Nephron progenitor cell (in vitro differentiated cells): ENCODE measurements at places on chromosomes 12 and 14.
A peak's percentile ranks its signal among the peaks of the same experiment; 100 is the strongest.

DNA sequence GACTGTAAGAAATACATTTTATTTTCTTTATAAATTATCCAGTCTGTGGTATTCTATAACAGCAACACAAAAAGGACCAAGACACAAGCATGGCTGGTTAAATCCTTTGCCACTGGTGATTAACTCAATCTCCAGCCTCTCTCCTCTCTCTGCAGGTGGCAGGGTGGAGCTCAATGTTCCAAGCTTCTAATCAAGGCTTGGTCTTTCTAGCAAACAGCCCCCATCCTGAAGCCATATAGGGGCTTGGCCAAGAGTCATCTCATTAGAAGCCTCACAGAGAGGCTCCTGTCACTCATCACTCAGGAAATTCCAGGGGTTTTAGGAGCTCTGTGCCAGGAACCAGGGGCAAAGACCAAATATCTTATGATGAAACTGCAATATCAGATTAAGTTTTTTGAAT is 12.0 kb downstream of the C12orf75 start:
- H3K4me1 ChIP-seq: no peaks in the 10 kb centered on the region
- DNase-seq: no peak
- H3K4me3 ChIP-seq: no peak overlapping the region

GRCh38 chr14:91942128-91942527 is 5.4 kb downstream of the FBLN5 start:
- peaks cover 37% of the 10 kb centered on the region for H3K27me3 ChIP-seq
- H3K27ac ChIP-seq: no peak overlapping the region
- DNase-seq: no peak
- no peaks in the 10 kb centered on the region for H3K36me3 ChIP-seq
- peaks cover 9% of the 10 kb centered on the region for H3K4me1 ChIP-seq

- DNase-seq: no peak
- no peak overlapping the region for H3K27ac ChIP-seq
- H3K4me3 ChIP-seq: no peak overlapping the region
- no peaks in the 10 kb centered on the region for H3K4me1 ChIP-seq
- H3K36me3 ChIP-seq: no peaks in the 10 kb centered on the region
These were observed 115.9 kb downstream of the BCL11B start for GRCh38 chr14:99156090-99156425.

GRCh38 chr14:106883218-106883692 is 1356.9 kb downstream of the TMEM121 start:
- no peak overlapping the region for H3K27ac ChIP-seq
- H3K4me1 ChIP-seq: no peaks in the 10 kb centered on the region
- H3K4me3 ChIP-seq: no peak overlapping the region
- no peaks in the 10 kb centered on the region for H3K27me3 ChIP-seq
- H3K36me3 ChIP-seq: no peaks in the 10 kb centered on the region

DNA sequence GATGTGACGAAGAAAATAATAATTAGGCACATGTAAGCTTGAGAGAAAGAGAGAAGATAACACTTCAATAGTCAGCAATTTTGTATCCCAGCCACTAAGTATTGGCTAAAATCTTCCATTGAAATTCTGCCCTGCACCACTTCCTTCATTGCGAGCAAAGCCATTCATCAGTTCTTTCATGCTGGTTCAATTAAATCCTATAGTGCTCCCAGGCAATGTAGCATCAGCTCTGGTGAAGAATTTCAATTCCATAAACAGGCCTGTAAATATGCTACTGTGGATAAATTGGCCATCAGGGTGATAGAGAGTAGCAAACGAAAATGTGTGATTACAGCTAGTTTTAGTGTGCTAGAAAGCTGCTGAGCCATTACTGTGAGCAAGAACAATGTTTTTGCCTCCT is 24.7 kb downstream of the RPL10L start:
- H3K27me3 ChIP-seq: no peaks in the 10 kb centered on the region
- no peak overlapping the region for H3K4me3 ChIP-seq
- H3K27ac ChIP-seq: no peak overlapping the region
- no peak for DNase-seq
- H3K4me1 ChIP-seq: no peaks in the 10 kb centered on the region
- no peaks in the 10 kb centered on the region for H3K36me3 ChIP-seq

DNA sequence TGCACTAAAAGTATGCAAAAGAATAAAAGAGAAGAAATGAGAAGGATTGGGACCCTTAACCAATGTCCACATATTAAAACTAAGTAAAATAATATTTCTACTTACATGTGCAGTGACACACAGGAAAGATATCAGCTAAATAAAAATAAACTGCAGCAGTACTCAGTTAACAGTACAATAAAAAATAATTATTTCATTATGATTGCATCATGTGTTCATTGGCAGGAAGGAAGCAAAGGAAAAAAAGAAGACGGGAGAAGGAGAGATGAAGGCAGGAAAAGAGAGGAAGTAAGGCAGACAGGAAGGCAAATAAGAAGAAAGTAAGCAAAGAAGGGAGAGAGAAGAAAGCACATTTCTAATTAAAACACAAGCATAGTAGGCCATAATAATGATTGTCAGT is 33.0 kb downstream of the RASSF9 start:
- H3K4me3 ChIP-seq: no peak overlapping the region
- no peaks in the 10 kb centered on the region for H3K36me3 ChIP-seq
- peaks cover 2% of the 10 kb centered on the region for H3K27me3 ChIP-seq
- H3K27ac ChIP-seq: no peak overlapping the region

- H3K4me3 ChIP-seq: no peak overlapping the region
- peaks cover 42% of the 10 kb centered on the region for H3K4me1 ChIP-seq
- H3K27ac ChIP-seq: peak overlapping the region; percentile 2
- no peaks in the 10 kb centered on the region for H3K27me3 ChIP-seq
These were observed 543 bp upstream of the GLIPR1 start for GRCh38 chr12:75479963-75480461.

GRCh38 chr12:6646276-6647082 is 753 bp downstream of the ACRBP start:
- H3K36me3 ChIP-seq: peaks cover 34% of the 10 kb centered on the region
- no peak for DNase-seq
- peak overlapping the region; percentile 86 for H3K4me3 ChIP-seq

- H3K4me1 ChIP-seq: peaks cover 12% of the 10 kb centered on the region
- no peak overlapping the region for H3K27ac ChIP-seq
- H3K36me3 ChIP-seq: peaks cover 4% of the 10 kb centered on the region
- H3K4me3 ChIP-seq: no peak overlapping the region
These were observed 352.0 kb downstream of the FLRT2 start for GRCh38 chr14:85881935-85882334.

DNA sequence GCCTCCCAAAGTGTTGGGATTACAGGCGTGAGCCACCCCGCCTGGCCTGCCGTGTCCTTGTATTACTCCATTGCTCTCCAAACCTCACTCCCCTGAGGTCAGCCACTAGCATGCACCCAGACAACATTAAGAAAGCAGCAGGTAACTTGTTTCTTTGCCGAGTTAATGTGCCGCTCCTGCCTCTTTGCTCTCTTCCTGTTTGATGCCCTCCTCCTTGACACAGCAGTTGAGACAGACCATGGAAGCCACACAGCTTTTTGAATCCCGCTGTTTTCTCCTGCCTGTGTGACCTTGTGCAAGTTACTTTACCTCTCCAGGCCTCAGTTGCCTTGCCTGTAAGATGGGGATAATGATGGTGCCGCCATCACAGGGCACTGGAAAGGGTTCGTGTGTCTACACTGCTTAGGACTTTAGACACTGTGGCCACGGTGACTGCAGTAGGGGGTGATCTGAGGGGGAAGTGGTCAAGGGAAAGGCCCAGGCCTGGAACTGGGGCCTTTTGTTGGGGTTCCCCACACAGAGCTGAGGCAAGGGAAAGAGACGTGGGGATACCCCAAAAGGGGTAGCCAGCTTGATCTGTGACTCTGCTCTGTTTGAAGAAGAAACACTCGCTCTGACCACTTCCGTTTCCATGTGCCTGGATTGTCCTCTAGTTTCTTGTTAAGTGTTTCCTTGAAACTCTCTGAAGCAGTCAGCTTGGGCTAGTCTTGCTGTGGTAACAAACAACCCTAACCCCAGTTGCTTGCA is 69.3 kb downstream of the RIN3 start:
- peaks cover 13% of the 10 kb centered on the region for H3K36me3 ChIP-seq
- no peaks in the 10 kb centered on the region for H3K27me3 ChIP-seq
- peaks cover 6% of the 10 kb centered on the region for H3K4me1 ChIP-seq
- no peak for DNase-seq
- H3K4me3 ChIP-seq: no peak overlapping the region
- H3K27ac ChIP-seq: no peak overlapping the region

DNA sequence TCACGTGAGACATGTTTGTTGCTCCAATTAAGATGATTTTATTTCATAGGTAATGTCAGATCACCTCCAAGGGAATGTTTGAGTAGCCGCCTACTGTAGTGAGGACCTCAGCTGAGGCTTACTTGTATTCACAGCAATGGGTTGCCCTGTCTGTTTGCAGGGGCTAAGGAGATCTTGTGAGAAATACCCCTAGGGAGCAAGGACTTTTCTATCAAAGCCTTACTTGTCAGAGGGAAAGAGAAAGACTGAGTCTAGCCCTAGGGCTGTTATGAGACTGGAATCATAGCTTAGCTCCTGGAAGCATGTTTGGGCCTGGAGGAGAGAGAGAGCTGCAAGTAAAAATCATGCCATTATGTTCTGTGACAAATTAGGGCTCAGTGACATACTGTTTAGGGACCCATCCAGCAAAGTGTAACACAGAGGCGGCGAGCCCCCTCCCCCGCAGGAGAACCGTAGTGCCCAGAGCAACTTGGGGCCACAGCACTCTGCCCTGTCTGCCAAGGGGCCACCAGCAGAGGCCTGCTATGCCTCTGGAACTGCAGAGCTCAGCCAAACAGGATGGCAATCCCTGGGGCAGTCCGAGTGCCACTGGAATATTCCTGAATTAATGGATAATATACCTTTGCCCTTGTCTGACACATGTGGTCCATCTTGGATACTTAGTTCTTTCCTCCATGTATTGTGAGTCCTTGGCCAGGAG is 178.8 kb downstream of the DACT1 start:
- peak overlapping the region; percentile 50 for H3K27ac ChIP-seq
- peaks cover 42% of the 10 kb centered on the region for H3K4me1 ChIP-seq
- no peak overlapping the region for H3K4me3 ChIP-seq
- H3K27me3 ChIP-seq: peaks cover 1% of the 10 kb centered on the region
- DNase-seq: no peak

DNA sequence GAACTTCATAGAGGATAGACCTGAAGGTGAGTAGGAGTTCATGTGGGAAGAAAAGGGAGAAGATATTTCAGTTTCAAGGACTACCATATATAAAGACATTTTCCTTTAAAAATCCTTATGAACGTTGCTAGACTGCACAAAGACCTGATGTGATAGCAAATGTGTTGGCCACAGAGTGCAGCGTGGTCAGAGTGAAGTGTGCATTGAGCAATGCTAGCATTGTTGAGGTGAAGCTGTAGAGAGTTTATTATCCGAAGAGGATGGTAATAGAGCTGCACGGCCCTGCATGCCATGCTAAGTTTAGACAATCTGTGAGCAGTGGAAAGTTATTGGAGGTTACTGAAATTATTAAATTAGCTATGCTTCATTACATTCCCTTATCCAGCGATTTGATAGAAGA is 413.0 kb downstream of the CCDC91 start:
- H3K36me3 ChIP-seq: peaks cover 6% of the 10 kb centered on the region
- H3K27ac ChIP-seq: no peak overlapping the region
- no peaks in the 10 kb centered on the region for H3K4me1 ChIP-seq
- DNase-seq: no peak
- H3K4me3 ChIP-seq: no peak overlapping the region

GRCh38 chr12:24895612-24896011 is 53.3 kb downstream of the BCAT1 start:
- peaks cover 61% of the 10 kb centered on the region for H3K36me3 ChIP-seq
- no peaks in the 10 kb centered on the region for H3K27me3 ChIP-seq
- DNase-seq: no peak
- H3K27ac ChIP-seq: no peak overlapping the region
- no peak overlapping the region for H3K4me3 ChIP-seq

GRCh38 chr12:107570721-107571120 is 114.9 kb upstream of the PWP1 start:
- H3K4me3 ChIP-seq: no peak overlapping the region
- no peak for DNase-seq
- peaks cover 9% of the 10 kb centered on the region for H3K4me1 ChIP-seq
- no peak overlapping the region for H3K27ac ChIP-seq
- peaks cover 30% of the 10 kb centered on the region for H3K27me3 ChIP-seq
- H3K36me3 ChIP-seq: no peaks in the 10 kb centered on the region

DNA sequence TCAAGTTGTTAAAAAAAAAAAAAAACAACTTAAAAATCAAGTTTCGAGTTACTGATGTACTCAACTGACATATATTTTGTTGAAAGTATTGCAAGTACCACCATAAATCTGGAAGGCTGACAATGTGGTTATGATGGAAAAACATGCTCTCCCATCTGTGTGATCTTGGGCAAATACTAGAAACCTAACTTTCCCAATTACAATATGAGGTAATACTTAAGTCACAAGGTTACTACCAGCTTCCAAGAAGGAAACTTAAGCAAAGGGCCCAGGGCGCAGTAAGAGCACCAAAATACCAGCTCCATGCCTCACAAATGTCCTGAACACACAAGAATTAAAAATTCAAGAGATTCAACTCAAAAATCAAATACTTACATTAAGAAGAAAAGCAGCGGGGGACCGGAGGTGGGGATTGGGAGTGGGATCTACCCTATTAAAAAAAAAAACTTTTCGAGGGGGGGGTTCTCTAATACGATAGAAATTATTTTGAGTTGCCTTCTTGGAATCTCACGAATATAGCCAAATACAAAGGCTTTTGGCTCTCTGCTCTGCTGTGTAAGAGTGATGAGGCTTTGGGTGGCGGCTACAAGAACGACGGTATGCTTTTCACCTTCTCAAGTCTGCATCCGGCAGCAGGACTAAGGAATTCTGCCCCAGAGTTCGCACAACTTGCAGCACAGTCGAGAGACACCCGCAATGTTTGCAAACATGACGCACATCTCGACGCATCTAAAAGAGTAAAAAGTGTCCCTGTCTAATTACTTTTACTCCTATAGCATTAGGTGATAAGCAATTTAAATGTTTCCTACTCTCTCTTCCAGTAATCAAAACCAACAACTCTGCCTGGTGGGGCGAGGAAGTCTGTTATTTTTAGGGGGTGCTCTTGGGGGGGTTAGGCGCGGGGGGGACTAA is 1.1 kb downstream of the SAV1 start:
- peaks cover 32% of the 10 kb centered on the region for H3K36me3 ChIP-seq
- peaks cover 11% of the 10 kb centered on the region for H3K4me1 ChIP-seq
- H3K27ac ChIP-seq: peak overlapping the region; percentile 90
- peak; percentile 33 for DNase-seq
- no peak overlapping the region for H3K4me3 ChIP-seq

GRCh38 chr14:54585214-54585613 is 18.3 kb downstream of the SAMD4A start:
- peaks cover 9% of the 10 kb centered on the region for H3K27me3 ChIP-seq
- peaks cover 29% of the 10 kb centered on the region for H3K36me3 ChIP-seq
- no peaks in the 10 kb centered on the region for H3K4me1 ChIP-seq
- H3K27ac ChIP-seq: no peak overlapping the region

GRCh38 chr12:40034712-40035111 is 71.2 kb downstream of the SLC2A13 start:
- peak overlapping the region; percentile 20 for H3K27ac ChIP-seq
- H3K4me3 ChIP-seq: no peak overlapping the region
- no peaks in the 10 kb centered on the region for H3K36me3 ChIP-seq
- no peaks in the 10 kb centered on the region for H3K27me3 ChIP-seq
- peaks cover 18% of the 10 kb centered on the region for H3K4me1 ChIP-seq

DNA sequence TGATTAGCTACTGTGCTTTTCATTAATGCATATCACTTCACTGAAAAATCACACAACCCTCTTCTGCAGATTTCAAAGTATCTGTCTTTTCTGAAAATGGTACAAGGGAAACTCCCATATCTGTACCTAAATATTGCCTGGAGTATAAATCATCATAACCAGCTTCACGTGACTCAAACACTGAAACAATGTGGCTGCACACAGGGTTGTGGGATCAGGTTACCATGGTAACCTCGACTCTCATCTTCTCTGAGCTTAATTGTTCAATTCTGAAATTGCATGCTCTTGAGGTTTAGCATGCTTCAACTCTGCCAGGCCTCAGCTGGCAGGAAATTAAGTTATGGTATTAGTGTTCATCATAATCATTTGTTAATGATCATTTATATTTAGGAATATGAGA is 77.5 kb upstream of the CPSF6 start:
- H3K4me1 ChIP-seq: peaks cover 10% of the 10 kb centered on the region
- no peaks in the 10 kb centered on the region for H3K36me3 ChIP-seq
- no peaks in the 10 kb centered on the region for H3K27me3 ChIP-seq
- no peak overlapping the region for H3K27ac ChIP-seq
- H3K4me3 ChIP-seq: no peak overlapping the region
